Left colon (tissue), 2 donors: ENCODE measurements at places on chromosomes 12 and 14. TPM values are rescaled to one million over a fixed set of nuclear protein-coding genes. Genes with fewer than 3 reads are reported as not detected.
A peak's percentile ranks its signal among the peaks of the same experiment; 100 is the strongest.

DNA sequence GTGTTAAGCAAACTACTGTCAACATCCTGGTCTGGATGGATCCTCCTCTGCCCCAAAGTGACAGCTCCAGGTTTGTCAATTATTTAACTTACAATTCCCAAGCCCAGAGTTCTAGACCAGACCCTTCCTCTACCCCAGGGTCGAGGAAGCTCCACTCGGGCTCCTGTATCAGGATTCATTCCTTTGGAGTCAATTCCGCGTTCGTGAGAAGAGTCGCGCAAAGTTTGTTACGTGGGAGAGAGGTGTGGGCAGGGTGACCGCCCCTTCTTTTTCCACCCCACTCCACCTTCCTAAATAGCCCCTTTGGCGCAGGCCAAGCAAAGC is 479 bp downstream of the SEL1L start:
- no peak for DNase-seq

Gene MDGA2
- total RNA-seq = not detected

Gene SYNDIG1L
- not detected for total RNA-seq

GRCh38 chr12:76633415-76633814 is 73.8 kb upstream of the OSBPL8 start:
- DNase-seq = no peak

- peak; percentile 61 for DNase-seq
Measured at GRCh38 chr14:22099942-22100763, 426.5 kb upstream of the OR4E1 start.

GRCh38 chr14:91387169-91387835 is 30.3 kb downstream of the CCDC88C start:
- DNase-seq = no peak

GRCh38 chr12:106082216-106083175 is 56.3 kb downstream of the NUAK1 start:
- no peak for DNase-seq

Gene OTX2
- total RNA-seq = not detected

GRCh38 chr14:21093018-21093417 is 5.4 kb downstream of the ZNF219 start:
- no peak for DNase-seq
